ENCODE measurements at places on chromosomes 2 and 18. TPM values are rescaled to one million over a fixed set of nuclear protein-coding genes. Genes with fewer than 3 reads are reported as not detected.

The BBS5 gene
- total RNA-seq = 6.3 TPM

The CIB4 gene
- total RNA-seq = not detected

The ATF2 gene
- 92.8 TPM for total RNA-seq

The RGPD8 gene
- 28.8 TPM for total RNA-seq

The ZNF385B gene
- total RNA-seq = not detected

The FKBP7 gene
- 25.5 TPM for total RNA-seq

The MITD1 gene
- 39.1 TPM for total RNA-seq

The LYG2 gene
- not detected for total RNA-seq
